Stimulated activated CD4-positive, alpha-beta T cell treated with anti-CD3 and anti-CD28 coated beads, Interleukin-1b, Interleukin-23, amount 100 ng/mL, for 1 hour (primary cell): ENCODE measurements at places on chromosomes 2 and 18.

DNA sequence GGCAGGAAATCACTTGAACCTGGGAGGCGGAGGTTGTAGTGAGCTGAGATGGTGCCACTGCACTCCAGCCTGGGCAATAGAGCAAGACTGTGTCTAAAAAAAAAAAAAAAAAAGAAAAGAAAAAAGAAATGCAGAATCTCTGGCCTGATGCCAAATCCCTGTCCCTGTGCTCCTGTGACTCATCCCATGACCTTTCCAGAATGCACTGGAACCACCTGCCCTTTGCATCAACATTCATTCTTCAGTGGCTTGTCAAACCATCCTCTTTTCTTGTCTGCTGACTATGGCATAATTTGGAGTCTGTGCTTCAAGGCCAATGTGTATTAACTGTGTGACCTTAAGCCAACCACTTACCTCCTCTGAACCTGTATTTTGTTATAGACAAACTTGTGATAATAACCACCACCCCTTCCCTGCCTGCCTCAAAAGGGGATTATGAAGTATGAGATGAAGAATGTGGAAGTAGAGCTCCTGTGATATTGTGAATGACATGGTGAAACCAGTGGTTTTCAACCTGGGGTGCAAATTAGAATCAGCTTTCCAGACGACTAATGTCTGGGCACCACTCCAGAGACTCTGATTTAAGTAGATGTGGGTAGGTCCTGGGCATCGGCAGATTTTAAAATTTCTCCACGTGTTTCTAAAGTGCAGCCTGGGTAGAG is 189.3 kb downstream of the CLIP4 start:
- no peak for DNase-seq

GRCh38 chr2:60353406-60353800 is 200.1 kb downstream of the BCL11A start:
- DNase-seq: no peak

GRCh38 chr2:198657512-198658121 is 800.1 kb downstream of the SATB2 start:
- DNase-seq: no peak

DNA sequence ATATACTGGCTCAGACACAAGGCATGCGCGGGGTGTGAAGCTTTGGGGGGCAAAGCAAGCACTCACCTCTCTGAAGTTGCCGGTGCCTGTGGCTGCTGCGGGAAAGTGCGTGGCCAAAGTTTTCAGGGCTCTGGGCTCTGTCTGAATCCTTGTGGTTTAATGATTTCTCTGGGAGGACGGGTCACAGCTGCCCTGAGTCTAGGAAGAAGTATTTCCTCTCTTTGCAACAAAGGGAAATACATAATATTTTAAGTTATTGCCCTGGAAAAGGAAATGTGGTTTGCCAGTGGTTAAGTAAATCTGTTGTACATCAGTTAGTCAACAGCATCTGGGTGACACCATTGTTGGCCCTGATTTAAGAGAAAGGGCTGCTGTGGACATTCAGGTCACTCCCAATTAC is 56.7 kb upstream of the ZDBF2 start:
- DNase-seq: no peak

- no peak for DNase-seq
Measured at GRCh38 chr2:178238154-178238521, 43.8 kb downstream of the OSBPL6 start.

- DNase-seq: no peak
Measured at GRCh38 chr2:219496825-219497494, 1.7 kb upstream of the GMPPA start.

GRCh38 chr2:98277162-98277859 is 68.9 kb upstream of the CNGA3 start:
- no peak for DNase-seq

GRCh38 chr18:6509832-6510231 is 95.1 kb upstream of the L3MBTL4 start:
- no peak for DNase-seq

DNA sequence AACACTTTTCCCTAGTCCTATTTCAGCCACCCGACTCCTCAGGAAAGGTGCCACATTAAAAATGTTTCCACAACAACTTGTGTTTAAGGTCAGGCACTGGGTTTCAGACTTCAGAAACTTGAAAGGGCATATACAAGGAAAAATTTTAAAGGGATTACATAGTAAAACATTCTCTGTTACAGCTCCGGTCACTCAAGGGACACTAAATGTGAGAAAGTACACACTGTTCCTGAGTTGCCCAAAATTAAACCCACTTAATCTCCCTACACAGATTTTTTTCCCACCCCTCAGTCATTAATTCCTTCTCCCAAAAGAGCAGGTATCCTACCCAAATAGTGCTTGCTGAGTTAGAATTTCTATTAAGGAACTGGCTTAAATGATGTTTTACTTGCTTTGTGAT is 14.2 kb downstream of the STK39 start:
- no peak for DNase-seq

- no peak for DNase-seq
Measured at GRCh38 chr2:187360286-187360685, 87.8 kb downstream of the CALCRL start.

DNA sequence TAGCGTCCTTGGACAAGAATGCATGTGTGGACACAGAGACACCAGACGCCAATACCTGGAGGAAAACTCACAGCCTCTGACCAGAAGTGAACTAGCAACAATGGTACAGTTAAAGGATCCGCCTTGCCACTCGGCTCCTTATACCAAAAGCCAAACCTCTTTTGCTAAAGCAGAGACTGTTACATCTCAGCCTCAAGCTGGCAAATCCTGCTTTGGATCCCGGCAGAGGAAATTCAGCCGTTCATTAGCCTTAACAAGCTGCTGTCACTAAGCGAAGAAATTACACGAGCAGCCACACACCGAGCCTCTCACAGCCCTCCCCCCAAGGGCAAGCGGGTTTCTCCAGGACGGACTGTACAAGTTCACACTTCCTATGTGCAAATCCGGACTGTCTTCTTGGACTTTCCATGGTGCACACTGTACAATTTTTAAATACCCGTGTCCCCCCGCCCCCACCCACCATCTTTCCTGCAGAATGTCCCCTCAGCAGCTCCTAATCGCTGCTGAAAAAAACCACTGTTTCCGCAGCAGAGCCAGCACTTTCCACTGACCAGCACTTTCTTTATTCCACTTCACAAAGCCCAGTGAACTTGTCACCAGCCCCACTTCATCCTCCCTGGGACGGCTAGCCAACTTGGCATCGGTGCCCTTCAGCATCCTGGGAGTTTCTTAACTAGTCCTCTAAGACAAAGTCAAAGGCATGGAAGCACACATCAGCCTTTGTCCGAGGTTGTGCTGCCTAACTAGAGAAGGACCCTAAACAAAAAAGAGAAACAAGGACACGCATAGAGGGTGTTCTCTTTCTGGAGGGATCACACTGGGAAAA is 1.5 kb downstream of the KLF7 start:
- DNase-seq: no peak

- no peak for DNase-seq
Measured at GRCh38 chr2:16791496-16791895, 125.9 kb upstream of the CYRIA start.

DNA sequence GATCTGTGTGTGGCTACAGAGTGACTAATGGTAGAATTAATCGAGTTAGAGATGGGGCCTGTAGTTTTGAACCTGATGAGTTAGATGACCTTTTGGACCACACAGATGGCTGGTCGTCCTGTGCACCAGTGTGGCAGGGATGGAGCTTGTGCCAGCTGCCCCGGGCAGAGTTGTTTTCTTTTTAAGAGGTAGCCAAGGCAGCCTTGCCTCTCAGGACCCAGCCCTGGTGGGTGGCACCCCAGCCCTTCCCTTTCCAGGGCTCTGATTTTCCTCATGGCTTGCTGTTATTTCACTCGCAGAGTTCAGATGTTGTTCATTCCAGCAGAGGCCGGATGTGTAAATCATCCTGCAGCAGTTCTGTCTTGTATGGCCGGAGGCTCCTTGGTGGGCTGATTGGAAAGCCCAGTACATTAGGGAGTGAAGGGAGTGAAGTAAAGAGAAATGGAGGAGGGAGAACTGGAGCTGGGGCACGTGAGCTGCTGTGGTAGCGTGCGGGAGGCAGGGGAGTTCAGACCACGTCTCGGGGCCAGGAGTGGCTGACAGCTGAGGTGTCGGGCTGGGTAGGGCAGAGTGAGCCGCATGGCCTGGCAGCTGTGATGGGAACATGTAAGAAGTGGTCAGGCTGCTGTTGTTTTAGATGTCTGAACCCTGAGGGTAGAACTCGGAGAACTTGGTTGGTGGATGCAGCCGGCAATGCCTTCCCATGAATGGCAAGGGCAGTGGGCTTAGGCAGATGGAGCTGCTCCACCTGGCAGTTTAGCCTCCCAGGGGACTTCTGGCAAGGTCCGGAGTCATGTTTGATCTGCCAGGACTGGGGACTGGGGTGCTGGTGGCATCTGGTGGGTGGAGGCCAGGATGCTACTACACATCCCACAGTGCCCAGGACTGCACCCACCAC is 28.8 kb downstream of the ASAP2 start:
- no peak for DNase-seq

DNA sequence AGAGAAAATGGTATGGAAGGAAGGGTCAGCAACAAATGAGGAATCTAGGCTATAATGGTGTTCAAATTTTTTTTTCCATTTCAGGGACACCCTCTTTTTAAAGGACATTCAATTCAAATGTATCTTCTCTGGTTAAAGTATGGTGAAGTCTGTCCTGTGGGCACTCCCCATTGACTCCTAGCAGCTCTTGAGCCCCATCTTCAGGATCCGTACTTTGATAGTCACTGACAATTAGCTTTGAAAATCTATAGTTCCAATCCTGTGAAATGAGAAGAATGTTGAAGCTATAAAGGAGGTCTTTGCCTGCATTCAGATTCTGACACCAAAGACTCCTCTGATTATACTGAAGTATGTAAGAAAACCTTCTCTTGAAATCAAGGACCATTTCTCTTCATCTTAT is 43.3 kb downstream of the KCNH7 start:
- DNase-seq: no peak

GRCh38 chr2:20541294-20541640 is 94.4 kb downstream of the RHOB start:
- DNase-seq: no peak

DNA sequence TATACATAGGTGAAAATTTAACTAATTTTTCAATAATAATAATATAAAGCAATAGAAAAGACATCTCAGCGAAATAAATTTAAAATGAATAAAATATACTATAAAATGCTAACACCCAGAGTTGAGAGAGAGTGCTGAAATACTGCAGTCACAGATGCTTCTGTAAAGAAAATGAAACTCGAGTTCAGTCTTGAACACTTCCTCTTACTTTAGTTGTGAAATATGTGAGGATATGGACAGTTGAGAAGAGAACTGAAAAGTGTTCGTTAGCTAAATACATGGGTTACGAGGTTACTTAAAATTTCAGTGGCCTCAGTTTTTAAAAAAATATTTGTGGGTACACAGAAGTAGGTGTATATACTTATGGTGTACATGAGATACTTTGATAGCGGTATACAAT is 106.8 kb downstream of the DNAH7 start:
- no peak for DNase-seq

DNA sequence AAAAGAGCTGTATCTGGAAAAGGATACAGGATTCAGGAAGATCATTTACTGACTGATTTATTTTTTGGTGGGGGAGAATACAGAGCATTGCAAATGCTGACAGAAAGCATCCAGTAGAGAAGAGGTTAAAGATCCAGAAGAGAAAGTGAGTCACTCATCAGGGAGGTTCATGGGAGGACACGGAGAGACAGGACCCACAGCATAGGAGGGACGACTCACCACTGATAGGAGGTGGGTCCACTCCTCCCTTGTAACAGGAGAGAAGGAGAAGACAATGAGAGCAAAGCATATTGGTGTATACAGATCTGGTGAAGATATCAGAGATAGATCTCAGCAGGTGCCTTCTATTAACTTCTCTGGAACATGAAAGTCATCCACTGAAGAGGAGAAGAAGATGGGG is 142.4 kb upstream of the AQP4 start:
- DNase-seq: no peak

- no peak for DNase-seq
Measured at GRCh38 chr2:69926849-69927515, 12.1 kb downstream of the MXD1 start.

GRCh38 chr2:239919774-239920692 is 105.1 kb downstream of the NDUFA10 start:
- DNase-seq: no peak

DNA sequence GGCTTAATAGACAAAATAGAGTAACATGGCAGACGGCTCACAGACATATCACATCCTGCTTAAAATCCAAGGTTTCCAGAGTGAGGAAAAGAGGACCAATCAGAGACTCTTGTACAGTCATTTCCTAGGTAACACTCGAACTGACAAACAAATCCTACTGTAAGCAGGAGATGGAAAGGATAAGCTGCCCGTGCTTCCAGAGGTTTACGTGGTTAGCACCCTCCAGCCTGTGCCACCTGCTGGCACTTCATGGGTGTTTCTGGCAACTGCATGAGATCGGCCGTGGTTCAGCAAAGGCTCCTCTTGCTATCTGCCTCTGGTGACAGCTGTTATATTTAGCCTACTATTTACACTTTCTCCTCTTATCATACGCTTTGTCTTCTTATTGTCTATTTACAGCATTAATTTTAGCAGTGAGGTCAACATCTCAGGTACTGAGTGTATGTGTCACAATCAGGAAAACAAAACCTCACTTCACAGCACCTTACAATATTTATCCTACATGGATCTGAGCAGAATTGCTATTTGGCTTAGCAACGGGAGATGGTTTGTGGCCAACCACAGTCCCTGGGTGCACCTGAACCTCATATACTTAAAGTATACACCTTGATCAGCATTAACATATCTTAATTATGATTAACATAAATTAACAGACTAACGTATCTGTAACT is 226.9 kb downstream of the TMEM163 start:
- no peak for DNase-seq

DNA sequence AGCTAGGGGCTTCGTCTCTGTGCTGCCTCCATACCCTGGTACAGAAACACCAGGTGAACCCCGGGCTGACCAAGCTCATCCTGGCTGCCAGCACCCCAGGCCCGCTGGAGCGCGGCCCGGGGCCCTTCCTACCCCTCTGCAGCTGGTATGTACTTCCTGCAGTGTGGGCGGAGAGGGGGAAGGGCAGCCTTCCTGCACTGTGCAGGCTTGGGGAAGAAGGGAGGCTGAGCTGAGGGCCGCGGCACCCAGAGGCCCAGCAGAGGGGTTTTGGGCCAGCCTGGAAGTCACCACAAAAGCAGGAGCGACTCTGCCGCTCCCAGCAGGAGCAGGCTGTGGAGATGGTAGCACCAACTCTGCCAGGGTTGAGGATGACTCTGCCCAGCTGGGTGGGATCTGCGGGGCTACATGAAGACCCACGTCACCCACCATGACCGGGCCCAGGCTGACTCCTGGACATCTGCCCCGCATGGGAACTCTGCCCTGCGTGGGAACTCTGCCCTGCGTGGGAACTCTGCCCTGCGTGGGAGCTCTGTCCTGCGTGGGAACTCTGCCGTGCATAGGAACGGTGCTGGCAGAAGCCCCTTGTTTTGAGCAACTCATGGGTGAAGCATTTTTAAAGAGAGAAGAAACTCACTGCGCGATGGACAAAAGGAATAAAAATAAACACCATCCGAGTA is 273.3 kb downstream of the NDUFA10 start:
- DNase-seq: no peak

DNA sequence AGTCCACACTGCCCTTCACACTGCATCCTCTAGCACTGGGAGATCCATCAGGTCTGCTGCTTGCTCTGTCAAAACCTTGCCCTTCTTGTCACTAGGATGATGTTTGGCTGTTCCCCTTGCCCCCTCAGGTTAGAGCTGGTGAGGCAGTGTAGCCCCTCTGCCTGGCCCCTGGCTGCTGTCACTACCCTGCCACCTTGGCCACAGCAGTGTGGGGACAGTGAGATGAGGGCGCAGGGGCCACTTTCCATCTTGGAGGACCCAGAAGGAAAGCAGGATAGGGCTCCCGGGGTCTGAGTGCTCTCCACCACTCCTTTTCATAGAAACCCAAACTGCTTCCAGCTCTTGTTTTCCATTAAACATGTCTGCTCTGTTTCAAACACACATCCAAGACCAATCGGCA is 19.9 kb downstream of the THSD7B start:
- no peak for DNase-seq
